EL (cell line): ENCODE measurements at places on chromosomes 12 and 14.

GRCh38 chr12:79850610-79851299 is 84.1 kb downstream of the PPP1R12A start:
- DNase-seq, result no peak

- no peak for DNase-seq
Measured at GRCh38 chr14:66435683-66436082, 50.5 kb upstream of the CCDC196 start.

- no peak for DNase-seq
Measured at GRCh38 chr14:31174433-31174832, 33.2 kb downstream of the HECTD1 start.

DNA sequence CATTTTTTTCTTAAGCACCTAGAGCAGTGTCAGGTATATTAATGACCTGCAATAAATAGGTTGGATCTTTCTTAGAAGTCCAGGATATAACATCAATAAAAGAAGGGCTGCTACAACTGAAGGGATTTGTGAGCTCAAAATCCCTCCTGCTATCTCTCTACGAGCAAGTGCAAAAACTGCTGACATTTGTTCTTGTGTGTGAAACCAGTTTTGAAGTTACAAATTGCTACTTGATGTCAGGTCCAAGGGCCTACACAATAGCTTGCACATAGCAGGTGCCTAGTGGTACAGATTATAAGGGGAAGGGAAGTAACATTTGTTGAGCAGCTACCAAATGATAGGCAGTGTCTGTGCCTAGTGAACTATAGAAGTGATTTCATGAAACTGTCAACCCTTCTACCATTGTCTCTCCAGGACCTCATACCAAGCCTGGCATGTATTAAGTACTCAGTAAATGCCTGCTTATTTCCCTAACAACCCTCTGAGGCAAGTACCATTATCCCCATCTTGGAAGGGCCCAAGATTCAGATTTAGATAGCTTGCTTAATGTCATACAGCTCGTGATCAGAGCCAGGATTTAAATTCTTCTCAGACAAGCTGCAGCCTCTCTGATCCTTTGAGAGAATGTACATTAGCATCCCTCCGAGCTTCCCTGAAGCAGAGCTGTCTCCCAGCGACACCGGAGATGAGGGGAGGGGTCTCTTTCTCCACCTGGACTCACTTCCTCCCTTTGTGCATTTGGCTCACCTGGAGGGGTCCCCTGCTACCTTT is 300.3 kb downstream of the ZFP36L1 start:
- DNase-seq, result no peak

DNA sequence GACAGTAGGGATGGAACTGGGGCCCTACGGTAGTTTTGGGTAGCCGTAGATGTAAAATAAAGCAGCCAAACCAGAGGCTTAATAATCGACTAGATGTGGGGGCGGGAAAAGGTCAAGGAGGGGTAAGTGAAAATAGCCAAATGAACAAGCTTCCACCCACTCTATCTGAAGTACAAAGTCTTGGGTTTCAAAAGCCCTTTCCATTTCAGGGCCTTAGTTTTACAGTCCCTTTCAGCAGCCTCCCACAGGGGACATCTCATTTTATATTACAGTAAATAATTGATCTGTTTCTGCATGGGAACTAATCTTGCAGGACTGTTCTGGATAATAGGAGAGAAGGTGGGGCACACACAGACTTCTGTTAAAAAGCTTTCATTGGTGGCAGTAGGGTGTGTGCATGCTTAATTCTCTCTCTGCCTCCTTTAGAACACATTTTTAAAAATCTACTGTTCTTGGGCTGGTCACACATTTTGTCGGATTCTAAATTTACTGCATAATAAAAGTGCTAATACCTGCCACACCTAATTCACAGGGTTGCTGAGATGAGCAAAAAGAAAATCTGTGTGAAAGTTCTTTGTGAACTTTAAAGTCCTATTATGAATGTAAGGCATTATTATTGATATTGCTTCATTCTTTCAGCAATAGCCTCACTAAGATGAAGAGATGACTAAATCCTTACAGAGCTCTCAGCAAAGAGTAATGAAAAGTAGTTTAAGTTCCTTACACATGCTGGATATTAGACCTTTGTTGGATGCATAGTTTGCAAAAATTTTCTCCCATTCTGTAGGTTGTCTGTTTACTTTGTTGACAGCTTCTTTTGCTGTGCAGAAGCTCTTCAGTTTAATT is 104.6 kb downstream of the ITPR2 start:
- DNase-seq, result no peak

- peak; percentile 17 for DNase-seq
Measured at GRCh38 chr12:20097626-20098025, 270.7 kb upstream of the PDE3A start.

GRCh38 chr12:127150028-127150427 is 1116.9 kb upstream of the TMEM132C start:
- no peak for DNase-seq

DNA sequence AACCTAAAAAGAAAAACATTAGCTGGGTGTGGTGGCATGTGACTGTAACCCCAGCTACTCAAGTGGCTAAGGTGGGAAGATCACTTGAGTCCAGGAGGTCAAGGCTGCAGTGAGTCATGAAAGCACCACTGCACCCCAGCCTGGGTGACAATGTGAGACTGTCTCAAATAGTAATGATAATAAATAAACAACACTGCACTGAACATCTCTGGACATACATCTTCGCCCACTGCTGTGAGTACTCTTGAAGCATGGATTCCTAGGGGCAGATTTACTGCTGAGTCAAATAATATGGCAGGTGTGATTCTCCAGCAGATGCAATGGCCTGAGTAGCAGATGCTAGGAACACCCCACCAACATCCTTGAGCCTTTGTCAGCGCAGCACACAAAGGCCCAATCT is 23.6 kb downstream of the ABCB9 start:
- DNase-seq, result no peak

- DNase-seq, result no peak
Measured at GRCh38 chr12:73465106-73465505, 1072.5 kb upstream of the ATXN7L3B start.

GRCh38 chr12:120075034-120075616 is 41.4 kb downstream of the RAB35 start:
- no peak for DNase-seq

GRCh38 chr14:103624860-103625259 is 4.2 kb upstream of the KLC1 start:
- peak; percentile 86 for DNase-seq

DNA sequence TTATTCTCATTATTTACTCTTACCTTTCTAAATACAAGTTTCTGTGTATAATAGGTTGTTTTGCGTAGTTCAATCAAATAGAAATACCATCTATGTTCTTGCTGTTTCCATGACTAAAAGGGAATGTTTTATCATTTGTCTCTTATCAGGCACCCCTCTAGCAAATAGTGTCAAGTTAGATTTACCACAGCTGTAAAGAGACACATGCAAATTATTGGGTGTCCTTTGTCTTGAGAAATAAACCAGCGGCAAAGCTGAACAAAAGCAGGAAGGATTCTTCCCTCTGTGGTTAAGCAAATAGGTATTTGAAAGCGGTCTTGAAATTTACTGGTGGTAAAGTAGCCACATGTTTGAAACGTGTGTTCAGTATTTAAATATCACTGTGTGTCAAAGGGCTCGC is 405.9 kb downstream of the TMTC2 start:
- no peak for DNase-seq

DNA sequence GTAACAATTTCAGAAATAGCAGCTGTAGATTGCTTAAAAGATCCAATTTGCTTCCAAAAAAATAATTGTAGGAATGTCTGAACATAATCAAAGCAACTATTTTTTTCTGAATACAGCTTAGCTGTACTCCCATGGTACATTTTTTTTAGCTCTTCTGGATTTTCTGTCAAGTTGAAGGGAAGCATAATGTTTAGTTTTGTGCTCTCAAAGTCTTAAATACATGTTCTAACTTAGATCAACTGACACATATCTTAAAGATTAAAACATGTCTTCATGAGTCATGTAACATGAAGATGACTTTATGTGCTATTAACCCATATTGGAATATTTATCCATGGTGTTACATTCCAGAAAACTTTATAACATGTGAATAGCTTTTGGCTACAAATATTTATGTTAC is 255.7 kb downstream of the BTG1 start:
- no peak for DNase-seq

GRCh38 chr12:116806845-116807440 is 68.8 kb downstream of the RNFT2 start:
- peak; percentile 9 for DNase-seq

- peak; percentile 76 for DNase-seq
Measured at GRCh38 chr14:93207468-93208308, 632 bp downstream of the UBR7 start.

DNA sequence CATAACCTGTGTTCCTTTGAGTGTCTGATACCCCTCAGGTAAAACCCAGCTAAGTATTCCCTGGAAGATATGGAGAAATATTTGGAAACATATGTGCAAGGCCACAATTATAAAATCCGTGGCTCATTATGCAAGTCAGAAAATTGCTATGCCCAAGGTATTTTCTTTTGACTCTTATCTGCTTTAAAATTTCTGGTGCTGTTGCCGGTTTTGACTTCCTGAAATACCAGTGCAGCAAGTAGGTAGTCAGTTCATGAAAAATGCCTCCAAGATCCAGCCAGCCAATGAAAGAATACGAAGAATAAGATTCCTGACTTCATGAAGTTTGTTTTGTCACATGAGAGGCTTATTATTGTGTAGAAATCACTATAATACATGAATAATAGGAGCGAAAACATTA is 20.2 kb upstream of the FUT8 start:
- DNase-seq, result no peak

DNA sequence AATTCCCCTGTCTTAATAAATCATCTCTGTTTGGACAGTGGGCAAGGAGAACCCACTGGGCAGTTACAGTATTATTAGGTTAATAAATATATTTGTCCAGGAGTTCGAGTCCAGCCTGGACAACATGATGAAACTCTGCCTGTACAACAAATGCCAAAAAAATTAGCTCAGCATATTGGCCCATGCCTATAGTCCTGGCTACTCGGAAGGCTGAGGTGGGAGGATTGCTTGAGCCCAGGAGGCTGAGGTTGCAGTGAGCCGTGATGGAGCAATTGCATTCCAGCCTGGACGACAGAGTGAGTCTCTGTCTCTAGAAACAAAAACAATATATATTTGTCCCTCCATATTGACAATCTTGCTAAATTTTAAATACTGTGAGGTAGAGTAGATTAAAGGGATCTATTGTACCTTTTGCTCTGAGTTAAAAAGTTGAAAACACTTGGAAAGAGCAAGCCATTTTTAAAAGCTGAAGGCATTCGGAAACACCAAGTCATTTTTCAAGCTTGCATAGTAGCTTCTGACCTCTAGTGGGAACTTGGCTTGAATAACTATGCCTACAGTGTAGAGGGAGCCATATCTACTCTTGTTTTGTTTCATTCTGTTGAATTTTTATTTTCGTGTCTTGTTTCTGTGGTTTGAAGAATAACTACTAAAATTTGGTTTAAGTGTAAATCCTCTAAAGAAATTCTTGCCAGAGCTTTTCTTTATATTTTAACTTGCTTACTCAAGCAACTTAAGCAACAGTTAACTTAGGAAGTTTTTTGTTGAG is 14.6 kb upstream of the EEA1 start:
- no peak for DNase-seq

DNA sequence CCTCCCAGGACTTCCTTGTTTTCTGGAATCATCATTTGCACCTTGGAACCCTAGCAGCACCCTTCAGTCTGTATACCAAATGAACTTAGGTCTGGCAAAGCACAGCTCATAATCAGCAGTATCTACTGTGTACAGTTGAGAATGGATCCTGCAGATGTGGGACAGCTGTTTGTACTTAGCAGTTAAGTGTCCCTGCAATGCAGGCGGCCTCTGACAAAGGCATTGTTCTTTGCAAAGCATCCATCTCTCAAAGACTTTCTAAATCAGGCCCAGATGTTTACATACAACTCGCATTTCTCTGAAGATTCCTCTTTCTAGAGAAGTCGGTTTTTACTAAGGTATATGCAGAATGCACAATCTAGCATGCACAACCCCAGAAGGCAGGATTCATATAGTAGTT is 170.5 kb upstream of the RBM19 start:
- DNase-seq, result no peak

DNA sequence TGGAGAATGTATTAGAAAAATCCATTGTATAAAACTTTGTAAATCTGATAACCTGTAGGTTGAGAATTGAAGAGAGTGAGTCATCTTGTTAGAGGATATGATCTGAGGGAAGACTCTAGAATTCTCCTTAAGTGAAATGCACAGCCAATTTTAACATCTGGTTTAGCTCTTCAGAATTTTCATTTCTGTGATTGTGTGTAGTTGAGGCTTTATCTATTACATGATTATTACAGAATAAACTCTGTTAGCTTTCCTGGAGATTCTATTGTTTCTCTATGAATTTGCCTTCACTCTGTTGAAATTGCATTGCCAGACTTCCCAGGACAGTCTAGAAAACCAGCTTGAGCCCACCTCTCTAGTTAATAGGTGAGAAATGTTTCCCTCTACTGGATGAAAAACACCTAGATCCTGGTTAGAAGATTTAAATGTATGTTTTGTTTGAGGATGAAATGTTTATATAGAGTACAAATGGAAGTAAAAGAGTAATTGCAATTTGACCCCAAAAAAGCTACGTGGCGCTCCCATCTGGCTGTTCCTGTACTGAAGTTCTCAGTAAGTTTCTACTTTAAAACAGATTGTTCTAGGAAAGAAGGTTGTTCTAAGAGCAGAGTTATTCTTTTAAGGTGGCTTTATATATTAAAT is 2.9 kb downstream of the NUDT4 start:
- peak; percentile 29 for DNase-seq

- DNase-seq, result peak; percentile 86
Measured at GRCh38 chr12:107436376-107436775, 249.2 kb upstream of the PWP1 start.

- DNase-seq, result no peak
Measured at GRCh38 chr12:94184995-94185719, 36.8 kb downstream of the PLXNC1 start.

- DNase-seq, result no peak
Measured at GRCh38 chr14:24817212-24818057, 183.4 kb upstream of the GZMB start.

- DNase-seq, result peak; percentile 79
Measured at GRCh38 chr14:50085570-50086320, 30.6 kb downstream of the VCPKMT start.

- no peak for DNase-seq
Measured at GRCh38 chr14:67508956-67509355, 20.4 kb upstream of the TMEM229B start.

DNA sequence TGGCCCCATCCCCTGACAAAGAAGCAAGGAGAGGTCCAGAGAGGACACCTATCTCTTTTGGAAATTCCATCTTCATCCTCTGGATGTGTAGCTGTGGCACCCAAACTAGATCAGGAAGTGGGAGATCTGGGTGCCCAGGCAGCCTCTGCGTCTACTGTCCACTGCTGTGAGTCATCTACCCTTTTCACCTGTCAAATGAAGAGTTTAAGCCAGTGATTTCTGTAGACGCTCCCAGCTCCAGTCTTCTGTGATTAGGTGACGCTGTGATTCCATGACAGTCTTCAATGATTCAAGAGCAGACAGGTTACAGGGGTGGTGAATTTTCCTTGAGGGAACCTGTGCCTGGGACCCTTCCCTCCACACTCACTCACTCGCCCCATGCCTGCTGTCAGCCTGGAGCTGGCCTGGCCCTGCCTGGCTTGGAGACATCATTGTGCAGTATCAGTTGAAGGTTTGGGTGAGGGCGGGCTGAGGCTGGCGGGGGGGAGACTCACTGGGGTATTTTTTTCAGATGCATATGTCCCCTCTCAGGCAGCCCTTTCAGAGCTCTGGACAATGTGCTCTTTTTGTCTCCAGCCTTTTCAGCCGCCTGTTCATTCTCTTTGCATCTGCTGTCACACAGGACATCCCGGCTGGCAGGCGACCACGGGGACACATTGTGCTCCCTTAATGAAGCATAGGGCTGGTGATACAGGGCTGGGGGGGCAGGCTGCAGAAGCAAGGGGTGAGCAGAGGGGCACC is 56.8 kb upstream of the PARP11 start:
- no peak for DNase-seq
